ENCODE measurements at places on chromosomes 3 and 15.

DNA sequence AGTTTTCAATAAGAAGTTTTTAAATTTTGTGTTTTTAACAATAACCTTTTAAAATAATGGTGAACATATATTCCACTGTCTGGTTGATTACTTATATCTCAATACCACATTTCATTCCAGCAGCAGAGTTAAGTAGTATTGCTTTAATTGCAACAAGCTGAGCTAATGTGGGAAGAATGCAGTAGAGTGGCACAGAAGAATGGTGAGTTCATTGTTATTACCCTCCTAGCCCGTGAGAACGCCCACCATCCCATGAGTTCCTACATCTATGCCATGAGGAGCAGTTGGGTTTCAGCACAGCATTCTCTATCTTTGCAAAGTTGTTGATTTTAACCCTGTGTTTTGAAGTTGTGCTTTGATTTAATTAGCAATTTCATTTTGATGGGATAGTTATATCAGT, 17.8 kb upstream of the NR2E3 start:
- no peak for DNase-seq

- no peak for DNase-seq
Measured at GRCh38 chr3:175274056-175274455, 414.9 kb downstream of the NAALADL2 start.

DNA sequence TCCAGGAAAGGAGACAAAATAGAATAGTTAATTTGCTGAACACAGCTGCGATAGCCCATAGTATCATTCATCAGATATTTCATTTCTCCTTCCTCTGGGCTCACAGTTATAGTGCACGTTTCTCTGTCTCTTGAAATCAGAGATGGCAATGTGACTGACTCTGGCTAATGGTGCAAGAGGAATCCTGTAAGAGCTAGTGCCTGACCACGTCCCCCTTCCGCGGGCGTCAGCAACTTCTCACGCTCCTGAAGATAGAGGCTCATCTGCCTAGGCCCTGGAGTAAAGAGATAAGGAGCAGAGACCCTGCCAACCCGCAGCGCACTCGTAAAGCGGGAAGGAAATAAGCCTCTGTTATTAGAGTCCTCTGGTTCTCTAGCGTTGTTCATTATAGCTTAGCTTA, 391.8 kb downstream of the VPS13C start:
- DNase-seq = no peak

- DNase-seq = no peak
Measured at GRCh38 chr3:143100451-143100850, 19.1 kb upstream of the CHST2 start.

DNA sequence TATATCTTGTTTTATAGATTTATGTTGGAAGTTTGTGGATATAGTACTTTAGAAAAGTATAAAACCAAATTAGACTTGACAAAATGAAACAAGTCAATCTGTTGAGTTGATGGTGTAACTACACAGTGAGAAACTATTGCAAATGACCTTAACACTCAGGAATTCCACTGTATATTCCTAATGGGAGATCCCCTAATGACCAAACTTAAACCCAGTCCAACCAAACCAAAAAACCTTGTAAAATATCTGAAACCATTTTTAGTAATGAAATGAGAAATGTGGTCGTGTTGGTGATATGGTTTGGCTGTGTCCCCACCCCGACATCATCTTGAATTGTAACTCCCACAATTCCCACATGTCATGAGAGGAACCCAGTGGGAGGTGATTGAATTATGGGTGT, 31.9 kb upstream of the ATP13A3 start:
- no peak for DNase-seq

GRCh38 chr3:109926376-109926775, 589.0 kb upstream of the DPPA4 start:
- DNase-seq = no peak

DNA sequence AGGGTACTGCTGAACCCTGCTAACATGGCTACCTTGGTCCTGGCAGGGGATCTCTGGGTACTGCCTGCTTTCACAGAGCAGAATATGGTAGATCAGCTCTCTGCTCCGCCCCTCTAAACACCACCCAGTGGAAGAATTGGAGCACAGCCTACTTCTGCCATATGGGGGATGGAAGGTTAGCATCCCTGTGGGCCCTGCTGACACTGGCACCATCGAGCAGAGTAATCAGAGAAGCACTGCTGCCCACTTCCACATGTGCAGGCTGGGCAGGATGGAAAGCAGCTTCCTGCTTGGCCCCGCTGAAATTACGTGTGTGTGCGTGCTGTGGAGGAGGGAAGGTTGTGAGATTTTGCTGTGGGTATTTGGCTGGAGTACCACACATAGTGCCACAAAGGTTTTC, 24.8 kb downstream of the CCR1 start:
- no peak for DNase-seq

DNA sequence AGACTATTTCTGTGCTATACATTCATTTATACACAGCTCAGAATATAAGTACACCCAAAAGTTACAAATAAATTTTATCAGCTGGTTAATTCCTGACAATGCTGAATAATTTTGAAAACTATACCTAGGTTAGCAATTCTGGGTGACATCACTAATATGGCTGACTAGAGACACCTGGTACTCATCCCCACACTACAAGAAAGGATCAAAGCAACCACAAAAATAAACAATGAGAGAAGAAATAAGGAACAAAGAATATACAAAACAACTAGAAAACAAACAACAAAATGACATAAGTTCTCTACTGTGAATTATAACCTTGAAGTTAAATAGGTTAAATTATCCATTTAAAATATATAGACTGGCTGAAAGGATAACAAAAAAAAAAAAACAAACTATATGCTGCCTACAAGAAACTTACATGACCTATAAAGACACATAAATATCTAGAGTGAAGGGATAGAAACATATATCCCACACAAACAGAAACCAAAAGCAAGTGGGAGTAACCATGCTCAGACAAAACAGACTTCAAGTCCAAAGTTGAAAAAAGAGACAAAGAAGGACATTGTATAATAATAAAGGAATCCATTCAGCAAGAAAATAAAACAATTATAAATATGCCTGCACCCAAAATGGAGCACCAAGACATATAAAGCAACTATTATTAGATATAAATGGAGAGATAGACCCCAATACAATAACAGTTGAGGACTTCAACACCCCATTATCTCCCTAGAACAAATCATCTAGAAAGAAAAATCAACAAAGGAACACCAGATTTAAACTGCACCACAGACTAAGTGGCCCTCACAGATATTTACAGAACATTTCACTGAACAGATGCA, 57.8 kb downstream of the IMPG2 start:
- no peak for DNase-seq

GRCh38 chr3:177460047-177460446, 262.8 kb upstream of the TBL1XR1 start:
- no peak for DNase-seq

- DNase-seq = no peak
Measured at GRCh38 chr3:11096266-11097139, 57.8 kb upstream of the HRH1 start.

DNA sequence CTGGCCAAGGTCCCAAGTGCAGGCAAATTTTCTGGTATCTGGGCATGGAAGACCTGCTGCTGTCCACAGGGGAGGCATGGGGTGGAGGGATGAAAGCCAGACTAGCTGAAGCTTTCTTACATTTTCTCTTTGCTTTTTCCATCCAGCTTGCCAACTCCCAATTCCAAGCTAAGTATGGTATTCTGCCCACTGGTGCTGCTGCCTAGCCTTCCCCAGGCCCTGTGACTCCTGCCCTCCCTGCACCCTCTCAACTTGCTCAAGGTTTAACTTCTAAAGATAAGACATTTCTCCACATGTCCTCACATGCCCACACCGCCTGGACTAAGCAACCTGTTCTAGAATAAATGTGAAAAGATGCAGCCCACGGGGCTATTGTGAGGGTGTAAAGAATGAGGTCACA, 59.5 kb upstream of the HACD2 start:
- no peak for DNase-seq

DNA sequence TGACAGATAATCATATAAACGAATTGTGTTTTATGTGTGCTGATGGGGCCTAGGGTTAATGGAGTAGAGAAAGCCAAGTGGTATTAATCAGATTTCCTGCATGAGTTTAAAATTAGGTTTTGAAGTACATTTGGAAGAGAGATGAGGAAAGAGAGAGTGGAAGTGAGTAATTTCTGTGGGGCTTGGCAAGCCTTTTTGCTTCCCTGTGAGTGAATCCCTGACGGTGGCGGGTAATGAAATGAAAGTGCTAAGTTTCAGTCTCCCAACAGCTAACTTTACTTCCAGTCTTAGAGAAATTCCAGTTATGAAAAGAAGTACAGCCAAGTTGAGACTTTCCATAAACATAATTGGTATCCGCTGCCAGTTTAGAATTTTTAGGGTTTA, 139.4 kb downstream of the BBX start:
- DNase-seq = no peak
